ENCODE measurements at places on chromosomes 5 and 9.
A peak's percentile ranks its signal among the peaks of the same experiment; 100 is the strongest.

GRCh38 chr5:172777881-172778814 is 7.2 kb upstream of the DUSP1 start:
- peak; percentile 63 for DNase-seq

DNA sequence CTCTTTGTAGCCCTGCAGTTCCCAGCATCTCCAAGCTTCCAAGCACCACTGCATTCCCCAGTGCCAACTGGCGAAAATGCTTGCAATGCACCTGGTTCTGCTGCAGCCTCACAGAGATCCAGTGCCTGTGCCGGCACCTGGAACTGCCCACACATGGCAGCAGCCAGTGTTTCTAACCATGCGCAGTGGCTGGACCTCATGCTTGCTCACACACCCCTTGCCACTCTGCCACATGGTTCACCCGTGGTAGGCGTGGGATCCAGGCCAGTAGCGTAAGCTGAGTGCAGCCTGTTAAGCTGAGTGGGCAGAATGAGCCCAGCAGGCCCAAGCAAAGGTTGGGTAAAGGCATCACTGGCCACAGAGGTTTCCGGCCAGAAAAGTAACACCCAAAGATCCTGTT is 214.1 kb upstream of the VLDLR start:
- DNase-seq, result no peak

- no peak for DNase-seq
Measured at GRCh38 chr9:68825762-68826472, 120.9 kb downstream of the PIP5K1B start.

DNA sequence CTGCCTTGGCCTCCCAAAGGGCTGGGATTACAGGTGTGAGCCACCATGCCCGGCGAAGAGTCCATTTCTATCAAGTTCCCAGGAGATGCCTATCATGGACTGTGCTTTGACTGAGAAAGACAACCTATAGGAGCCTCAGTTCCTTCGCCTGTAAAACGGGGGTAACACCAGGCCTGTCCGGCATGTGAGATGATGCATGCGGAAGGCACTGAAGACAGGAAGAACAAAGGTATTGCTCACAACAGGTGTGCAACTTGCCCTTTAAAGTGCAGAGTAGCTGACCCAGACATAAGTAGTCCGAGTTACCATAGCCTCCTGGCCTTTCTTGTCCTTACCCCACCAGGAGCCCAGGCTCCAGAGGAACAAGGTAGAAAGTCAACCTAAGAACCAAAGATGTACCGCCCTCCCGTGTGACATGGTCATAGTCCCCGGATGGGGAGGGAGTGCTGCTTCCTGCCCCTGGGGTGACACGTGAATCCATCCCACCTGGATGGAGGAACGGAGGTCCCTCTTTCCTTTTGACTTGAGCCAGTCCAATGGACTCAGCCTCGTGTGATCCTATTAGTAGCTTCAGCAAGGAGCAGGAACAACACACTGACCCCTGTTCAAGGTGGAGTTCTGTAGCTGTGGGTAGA is 60.3 kb downstream of the HSPA4 start:
- DNase-seq, result no peak

GRCh38 chr9:14824481-14824880 is 85.7 kb downstream of the FREM1 start:
- no peak for DNase-seq

- no peak for DNase-seq
Measured at GRCh38 chr9:15157381-15157780, 149.6 kb downstream of the TTC39B start.

- DNase-seq, result peak; percentile 27
Measured at GRCh38 chr9:112348257-112349007, 15.0 kb upstream of the PTBP3 start.

DNA sequence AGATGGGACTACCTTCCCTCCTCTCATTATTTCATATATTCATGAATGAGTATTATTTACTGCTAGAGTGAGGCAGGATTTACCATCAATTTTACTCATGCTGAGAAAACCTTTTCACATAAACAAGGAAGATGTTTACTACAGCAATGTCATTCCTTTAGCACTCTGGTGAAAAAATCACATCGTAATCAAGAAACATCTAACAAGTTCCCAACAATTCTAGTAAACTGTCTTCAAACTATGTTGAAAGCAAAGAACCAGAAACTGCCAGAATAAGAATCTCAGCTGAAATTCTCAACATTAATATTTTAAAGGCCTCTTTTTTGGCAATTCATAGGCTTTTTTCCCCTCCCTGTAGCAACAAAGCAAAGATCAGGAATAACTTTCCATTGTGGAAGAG is 28.2 kb downstream of the AUH start:
- DNase-seq, result no peak

GRCh38 chr5:28450997-28451396 is 1412.6 kb upstream of the CDH9 start:
- no peak for DNase-seq

- DNase-seq, result no peak
Measured at GRCh38 chr9:32545884-32546283, 6.2 kb upstream of the SMIM27 start.

DNA sequence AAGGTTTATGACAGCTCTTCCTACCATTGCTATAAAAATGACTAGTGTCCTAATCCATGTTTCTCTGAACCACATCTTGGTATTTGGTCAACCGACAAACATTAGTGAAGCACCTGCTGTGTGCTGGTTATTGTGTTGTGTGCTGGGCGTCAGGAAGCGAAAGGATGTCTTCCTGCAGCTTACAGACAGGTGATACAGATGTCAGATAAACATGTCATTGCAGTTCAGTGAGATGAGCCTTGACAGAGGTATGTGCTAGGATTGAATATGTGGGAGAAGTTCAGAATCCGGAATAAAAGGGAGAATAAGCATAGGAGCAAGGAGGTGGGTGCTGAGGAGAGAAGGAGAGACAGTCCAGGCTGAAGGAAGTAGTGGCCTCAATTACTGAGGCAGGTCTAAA is 20.3 kb upstream of the CTNNA1 start:
- no peak for DNase-seq

DNA sequence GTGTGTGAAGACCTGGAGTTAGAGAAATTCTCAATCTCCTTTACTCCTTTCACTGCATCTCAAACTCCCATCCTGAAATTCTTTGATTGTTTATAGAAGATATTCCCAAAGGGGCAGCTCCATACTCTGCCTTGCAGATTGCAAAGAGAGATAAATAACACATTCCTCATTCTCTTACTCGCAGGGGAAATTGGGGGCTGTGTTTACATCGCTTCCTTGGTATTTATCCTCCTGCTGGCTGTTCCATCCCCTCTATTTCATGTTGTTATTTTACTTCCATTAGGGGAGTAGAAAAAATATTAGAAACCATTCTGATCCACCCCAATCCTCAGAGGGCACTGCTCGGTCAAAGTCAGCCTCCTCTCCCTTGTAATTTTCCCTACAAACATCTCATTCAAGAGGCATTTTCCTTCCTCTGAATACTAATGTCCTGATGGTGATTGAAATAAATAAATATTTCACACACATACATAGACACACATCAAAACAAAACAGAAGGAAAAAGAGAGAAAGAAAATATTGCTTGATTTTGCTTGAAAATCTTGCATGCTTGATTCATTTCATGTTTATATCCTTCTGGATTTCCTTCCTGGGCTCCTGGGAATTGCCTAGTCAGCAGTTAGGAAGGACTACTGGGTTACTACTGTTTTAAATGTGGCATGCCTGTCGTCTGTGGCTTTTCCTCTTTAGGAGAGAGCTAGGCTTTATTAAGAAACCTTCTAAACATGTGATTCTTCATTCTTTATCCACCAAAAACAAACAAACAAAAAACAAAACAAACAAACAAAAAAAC is 420.1 kb upstream of the PAPPA start:
- no peak for DNase-seq

DNA sequence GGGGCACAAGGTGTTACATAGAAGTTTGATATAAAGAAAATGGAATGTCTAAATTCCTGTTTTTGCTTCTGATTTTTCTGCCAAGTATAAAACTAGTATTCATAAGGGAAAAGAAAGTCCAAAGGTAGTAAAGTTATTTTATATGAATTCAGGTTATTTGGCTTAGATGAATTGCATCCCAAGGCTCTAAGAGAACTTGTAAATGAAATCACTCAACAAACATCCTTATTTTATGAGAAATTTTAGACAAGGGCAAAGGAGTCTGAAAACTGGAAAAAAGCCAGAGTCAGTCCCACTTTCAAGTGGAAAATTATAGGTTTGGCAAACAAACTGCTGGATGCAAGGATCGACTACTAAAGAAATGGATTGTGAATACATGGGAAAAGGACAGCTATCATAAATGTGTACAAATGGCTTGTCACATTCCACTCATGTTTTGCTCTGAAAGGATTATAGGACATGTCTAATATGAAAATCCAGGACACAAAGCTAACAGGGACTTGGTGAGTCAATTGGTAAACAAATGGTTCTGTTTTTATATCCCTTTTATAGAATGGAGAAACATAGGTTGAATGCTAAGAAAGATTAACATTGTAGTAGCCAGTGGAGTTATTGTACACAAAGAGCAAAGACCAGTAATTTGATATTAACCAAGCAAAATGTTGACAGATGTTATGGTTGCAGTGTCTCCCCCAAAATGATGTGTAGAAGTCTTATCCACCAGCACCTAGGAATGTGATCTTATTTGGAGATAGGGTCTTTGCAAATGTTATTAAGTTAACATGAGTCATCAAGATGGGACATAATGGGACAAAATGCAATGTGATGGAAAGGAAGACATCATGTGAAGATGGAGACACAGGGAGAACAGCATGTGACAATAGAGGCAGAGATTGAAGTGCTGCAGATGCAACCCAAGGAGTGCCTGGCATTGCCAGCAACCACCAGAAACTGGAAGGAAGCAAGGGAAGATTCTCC is 495.7 kb downstream of the TLE1 start:
- DNase-seq, result no peak

- no peak for DNase-seq
Measured at GRCh38 chr9:136835162-136835931, 6.9 kb upstream of the AJM1 start.

DNA sequence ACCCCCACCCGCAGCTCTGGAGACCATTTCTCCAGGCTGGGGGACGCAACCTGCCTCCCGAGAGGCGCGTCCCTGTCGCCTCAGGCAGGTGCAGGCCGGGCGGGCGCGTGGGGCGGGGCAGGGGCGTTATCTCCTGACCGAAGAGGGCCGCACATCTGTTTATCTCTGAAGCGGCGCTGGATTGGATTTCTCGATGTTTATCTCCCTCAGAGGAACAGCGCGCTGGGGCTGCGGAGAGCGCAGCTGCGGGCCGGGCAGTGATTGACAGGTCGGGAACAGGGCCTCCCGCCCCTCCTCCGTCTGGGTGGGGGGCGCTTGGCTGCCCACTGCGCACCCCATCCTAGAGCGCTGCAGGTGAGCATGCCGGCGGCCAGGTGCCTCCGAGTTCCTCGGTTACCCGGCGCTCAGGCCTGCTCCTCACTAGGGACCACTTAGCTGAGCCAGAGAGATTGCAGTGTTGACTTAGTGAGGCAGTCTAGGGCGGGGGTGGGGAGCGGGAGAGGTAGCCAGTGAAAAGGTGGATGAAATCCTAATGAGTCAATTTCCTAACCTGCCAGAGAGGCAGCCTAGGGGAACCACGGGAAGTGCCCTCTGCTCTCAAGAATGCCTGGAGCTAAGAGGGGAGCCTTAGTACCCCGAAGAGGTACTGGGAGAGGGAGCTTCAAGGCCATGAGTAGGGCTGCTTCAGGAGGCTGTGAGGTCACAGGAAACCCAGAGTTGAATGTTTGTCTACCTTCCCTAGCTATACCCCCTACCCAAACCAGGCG is 39.6 kb upstream of the TIFAB start:
- no peak for DNase-seq

- no peak for DNase-seq
Measured at GRCh38 chr5:123245689-123246088, 156.6 kb downstream of the PRDM6 start.

DNA sequence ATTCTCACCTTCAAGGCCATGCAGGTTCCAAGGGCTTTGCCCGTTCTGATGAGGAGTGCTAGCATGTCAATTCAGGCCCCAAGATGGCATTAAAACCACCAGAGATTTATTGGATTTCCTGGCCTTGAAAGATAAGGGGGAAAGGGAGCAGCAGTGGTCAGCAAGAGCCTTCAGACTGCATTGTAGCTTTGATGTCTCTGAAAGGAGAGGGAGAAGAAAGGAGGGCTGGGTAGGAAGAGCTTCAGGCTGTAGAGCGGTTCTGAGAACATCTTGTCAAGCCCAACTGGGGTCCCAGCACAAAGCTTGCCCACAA is 41.8 kb upstream of the FGF1 start:
- no peak for DNase-seq

DNA sequence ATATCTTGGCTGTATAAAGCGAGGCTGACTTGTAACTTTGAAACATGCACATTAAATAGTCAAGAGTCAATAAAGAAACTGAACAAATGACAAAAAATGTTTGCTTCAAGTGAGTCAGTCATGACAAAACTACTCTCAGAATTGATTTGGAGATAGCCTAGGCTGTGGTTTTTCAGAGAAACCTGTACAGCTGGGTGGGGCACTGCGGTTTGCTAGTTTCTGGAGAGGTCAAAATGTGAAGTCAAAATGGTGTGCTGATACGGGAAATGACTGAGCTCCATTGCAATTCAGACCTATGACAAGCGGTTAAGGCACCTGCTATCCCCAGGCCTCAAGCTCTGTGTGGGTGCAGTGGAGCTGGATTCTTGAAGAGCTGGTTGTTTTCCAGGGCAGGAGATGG is 10.3 kb upstream of the CD180 start:
- no peak for DNase-seq

GRCh38 chr9:121340676-121341392 is 29.2 kb downstream of the STOM start:
- DNase-seq, result no peak

- no peak for DNase-seq
Measured at GRCh38 chr5:146642410-146642809, 126.4 kb upstream of the GPR151 start.

- no peak for DNase-seq
Measured at GRCh38 chr5:4100739-4101138, 505.1 kb downstream of the IRX1 start.

DNA sequence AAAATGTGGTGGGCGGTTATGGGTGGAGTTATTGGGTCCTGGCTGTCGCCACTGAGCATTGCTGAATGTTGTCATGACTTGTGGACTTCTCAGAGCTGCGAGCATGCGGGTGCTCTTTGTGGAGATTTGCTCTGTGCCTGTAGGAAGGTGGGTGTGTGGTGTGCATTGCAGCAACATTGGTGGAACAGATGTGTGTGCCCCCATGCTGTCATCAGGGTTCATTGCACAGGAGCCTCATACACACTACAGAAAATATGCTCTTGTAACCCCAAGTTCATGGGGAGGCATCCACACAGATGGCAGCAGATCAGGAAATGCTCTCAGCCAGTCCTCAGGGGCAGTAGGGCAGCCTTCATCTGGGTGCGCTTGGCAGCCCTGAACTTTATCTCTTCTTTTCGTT is 55.9 kb upstream of the PHF2 start:
- no peak for DNase-seq

DNA sequence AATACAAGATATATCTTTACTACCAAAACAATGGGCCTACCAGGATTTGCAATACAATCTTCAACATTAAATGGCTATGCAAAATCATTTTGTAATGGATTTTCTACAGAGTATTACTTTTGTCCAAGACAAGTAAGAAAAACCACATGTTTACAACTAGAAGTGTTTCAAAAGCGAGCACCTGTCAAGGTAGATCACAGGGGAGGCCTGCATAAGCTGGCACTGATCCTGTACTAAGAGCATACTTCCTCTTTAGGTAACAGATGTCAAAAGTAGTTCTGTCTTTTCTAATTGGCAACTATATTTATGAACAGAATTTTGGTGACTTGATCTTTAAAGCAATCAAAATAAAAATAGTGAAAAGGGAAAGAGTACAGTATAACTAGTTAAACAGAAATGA is 249.0 kb downstream of the MLLT3 start:
- DNase-seq, result no peak

- DNase-seq, result no peak
Measured at GRCh38 chr9:135076876-135077430, 10.5 kb upstream of the OLFM1 start.

- no peak for DNase-seq
Measured at GRCh38 chr5:150105928-150106615, 19.7 kb upstream of the CSF1R start.
